Fibroblast of skin of scalp (primary cell): ENCODE measurements at places on chromosomes 11 and 22.

- DNase-seq = no peak
Observed at GRCh38 chr22:30033901-30034300, 46.4 kb upstream of the HORMAD2 start.

DNA sequence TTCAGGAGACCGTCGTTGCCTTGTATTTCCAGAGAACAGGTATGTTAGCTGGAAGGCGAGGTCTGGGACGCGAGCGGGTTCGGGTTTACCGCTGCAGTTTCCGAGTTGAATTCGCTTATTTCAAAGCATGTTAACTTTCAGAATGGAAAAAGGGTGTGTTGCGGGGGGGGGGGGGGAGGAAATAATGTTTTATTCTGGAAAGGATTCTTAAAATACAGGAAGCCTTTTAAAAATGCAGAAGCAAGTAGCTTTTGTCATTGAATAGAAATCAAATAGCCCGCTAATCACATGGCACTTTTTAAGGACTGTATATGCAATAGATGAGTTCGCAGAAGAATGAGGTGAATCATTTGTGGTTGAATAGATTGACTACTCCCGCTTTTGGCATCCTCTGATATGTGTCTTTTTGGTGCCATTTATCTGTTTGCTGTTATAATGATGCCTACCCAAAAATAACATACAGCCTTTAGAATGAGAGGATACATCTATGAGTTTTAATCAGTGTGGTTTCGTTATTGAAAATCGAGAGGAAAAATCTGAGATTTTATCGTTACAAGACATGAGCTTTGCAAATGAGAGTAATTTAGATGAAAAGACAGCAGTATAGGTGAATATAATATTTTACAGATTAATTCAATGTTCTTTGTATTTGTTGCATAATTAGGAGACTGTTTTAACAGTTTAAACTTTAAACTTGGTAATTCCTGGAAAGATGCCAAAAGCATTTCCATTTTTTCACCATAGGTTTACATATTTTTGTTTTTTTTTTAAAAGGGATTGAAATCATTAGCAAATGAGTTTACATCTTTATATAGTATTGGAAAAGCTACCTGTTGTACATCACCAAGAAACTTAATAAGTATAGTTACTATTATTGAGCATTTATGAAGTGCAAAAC lies 1.7 kb downstream of the PDE3B start:
- peak; percentile 11 for DNase-seq

GRCh38 chr11:19632499-19632834 lies 80.2 kb upstream of the NAV2 start:
- DNase-seq = no peak

DNA sequence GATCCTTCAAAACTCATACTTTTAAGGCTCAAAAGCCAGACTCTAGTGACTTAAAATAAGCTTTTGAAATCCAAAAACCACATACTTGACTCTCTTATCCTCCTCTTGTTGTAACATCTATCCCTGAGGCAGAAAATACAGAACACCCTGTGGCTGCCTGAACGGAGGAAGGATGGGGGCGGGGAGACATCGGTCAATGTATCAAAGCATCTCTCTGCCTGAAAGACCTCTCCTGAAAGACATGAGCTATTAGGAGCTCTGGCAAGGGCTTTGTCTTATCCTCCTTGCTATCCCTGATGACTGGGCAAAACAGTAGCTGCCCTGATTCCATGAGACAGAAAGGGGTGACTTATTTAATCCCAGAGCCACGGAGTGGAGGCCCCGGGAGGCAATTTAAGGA lies 122.4 kb downstream of the MN1 start:
- no peak for DNase-seq

DNA sequence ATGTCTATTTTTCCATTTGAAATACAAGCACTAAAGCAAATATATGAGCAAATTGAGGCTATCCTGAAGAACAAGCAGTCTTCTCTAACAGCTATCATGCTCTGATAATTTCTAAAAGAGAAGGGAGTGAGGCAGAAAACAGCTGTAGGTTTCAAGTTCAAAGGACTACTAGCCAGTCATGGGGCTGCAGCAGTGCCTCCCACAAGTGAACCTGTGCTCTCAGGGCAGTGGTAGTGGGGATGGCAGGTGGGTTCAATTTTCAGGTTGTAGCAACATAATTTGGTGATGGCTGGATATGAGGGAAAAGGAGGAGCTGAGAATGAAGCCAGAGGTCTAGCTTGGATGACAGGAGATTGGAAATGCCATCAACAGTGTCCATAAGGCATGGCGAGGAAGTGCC lies 93.5 kb upstream of the ARHGAP20 start:
- no peak for DNase-seq

- peak; percentile 2 for DNase-seq
Observed at GRCh38 chr11:43359422-43359818, 700 bp downstream of the TTC17 start.

GRCh38 chr22:30405731-30406130 lies 8.9 kb downstream of the SEC14L2 start:
- DNase-seq = no peak

DNA sequence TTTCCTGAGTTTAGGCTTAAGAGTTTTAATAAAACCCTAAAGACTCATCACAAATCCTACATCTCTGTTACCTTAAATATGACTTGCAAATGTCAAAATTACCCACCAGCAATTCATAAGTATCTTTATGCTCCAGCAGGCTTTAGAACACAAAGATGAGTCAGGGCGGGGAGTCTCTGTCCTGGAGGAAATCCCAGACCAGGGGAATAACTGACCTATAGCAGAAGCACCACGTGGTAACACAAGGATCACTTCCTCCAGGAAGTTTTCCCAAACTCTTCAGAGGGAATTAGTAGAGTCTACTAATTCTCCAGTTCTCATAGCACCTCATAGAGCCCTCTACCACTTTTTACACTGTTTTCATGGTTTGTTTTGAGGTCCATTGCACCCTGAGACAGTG lies 217.0 kb downstream of the NAV2 start:
- DNase-seq = peak; percentile 58

- DNase-seq = no peak
Observed at GRCh38 chr11:78990261-78990660, 415.6 kb upstream of the NARS2 start.

GRCh38 chr11:108754901-108755625 lies 90.2 kb downstream of the DDX10 start:
- no peak for DNase-seq
